ENCODE measurements at places on chromosomes 1 and 21.

DNA sequence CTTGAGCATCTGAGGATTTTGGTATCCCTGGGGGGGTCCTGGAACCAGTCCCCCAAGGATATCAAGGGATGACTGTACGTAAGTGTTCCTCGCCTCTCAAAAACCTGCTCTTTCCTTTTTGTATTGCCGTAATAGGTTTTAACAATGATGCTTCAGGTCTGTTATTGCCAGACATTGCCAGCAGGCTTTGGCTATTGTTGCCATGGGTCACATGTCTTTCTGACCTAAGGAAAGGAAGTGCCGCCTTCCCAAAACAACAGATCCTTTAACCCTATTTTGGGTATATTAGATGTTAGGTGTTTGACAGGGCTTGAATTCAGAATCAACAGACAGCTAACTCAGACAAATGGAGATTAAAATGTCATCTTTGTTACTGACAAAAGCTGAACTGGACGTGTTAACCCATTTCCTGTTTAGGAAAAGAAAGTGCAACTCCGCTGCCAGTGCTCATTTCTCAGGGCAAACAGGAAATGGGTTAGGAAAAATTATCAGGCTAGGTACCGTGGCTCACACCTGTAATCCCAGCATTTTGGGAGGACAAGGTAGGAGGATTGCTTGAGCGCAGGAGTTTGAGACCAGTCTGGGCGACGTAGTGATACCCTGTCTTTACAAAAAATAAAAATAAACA, 12.4 kb upstream of the PRPF38B start:
- no peak for DNase-seq

DNA sequence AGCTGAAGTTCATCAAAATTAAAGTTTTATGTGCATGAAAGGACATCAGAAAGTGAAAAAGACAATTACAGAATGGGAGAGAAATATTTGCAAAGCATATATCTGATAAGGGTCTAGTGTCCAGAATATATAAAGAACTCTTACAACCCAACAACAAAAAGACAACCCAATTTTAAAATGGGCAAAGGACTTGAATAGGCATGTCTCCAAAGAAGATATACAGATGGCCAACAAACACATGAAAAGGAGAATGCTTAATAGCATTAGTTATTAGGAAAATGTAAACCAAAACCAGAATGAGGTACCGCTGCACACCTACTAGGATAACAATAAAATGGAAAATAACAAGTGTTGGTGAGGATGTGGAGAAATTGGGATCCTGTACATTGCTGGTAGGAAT, 1.7 kb upstream of the PSEN2 start:
- no peak for DNase-seq

GRCh38 chr1:50827546-50827945, 132.5 kb downstream of the FAF1 start:
- no peak for DNase-seq

- DNase-seq = no peak
Measured at GRCh38 chr21:44626673-44627143, at the start of gene KRTAP10-9. TSS of gene KRTAP10-9 (plus strand) at chr21:44627093. CDS start at chr21:44627172, 79 bp downstream.

DNA sequence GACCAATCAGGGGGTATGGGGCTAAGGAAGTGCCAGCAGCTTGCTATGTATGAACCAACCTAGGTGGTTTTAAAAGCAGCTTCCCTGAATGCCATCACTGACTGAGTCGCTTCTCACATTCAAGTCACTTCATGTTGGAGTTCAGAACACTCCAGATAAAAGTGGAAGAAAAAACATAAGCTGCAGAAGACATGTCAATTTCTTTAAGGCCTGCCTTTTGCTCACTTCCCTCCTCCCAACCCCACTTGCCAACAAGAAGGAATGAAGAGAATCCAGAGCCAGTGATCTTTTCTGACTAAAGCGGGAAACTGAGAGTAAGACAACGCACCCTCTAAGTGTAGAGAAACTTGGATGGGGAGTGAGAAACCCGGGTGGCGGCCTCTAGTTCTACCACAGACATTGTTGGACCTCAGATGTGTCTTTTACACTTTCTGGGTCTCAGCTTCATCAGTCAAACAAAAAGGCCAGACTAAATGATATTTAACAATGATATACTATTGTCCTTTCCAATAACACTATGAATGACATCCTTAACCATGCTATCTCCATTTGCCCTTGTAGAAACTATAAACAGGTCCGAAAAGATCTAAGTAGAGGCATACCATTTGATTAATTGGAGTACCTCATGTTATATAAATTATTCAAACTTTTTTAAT, 54.1 kb downstream of the LUZP1 start:
- no peak for DNase-seq

GRCh38 chr1:204266504-204267034, 52.8 kb upstream of the GOLT1A start:
- no peak for DNase-seq

DNA sequence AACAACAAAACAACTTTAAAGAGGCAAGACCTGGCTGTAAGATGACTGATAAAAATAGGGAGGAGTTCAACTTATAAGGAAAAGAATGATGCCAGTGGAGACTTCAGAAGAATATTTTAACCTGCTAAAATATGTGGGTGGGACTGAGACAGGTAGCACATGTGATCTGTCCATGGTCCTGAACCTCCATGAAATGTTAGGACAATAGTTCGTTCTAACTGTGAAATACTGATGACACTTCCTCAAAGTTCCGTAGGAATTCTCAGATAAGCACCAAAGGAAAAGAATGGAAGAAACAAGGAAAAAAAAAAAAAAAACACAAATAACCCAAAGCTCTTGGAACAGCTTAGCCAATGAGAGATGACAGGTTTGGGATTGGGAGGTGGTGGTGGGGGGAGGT, 44.7 kb downstream of the CDC42BPA start:
- no peak for DNase-seq

- no peak for DNase-seq
Measured at GRCh38 chr1:53766831-53767405, 28.0 kb upstream of the GLIS1 start.

GRCh38 chr1:189627427-189627826, 850.2 kb downstream of the BRINP3 start:
- no peak for DNase-seq

DNA sequence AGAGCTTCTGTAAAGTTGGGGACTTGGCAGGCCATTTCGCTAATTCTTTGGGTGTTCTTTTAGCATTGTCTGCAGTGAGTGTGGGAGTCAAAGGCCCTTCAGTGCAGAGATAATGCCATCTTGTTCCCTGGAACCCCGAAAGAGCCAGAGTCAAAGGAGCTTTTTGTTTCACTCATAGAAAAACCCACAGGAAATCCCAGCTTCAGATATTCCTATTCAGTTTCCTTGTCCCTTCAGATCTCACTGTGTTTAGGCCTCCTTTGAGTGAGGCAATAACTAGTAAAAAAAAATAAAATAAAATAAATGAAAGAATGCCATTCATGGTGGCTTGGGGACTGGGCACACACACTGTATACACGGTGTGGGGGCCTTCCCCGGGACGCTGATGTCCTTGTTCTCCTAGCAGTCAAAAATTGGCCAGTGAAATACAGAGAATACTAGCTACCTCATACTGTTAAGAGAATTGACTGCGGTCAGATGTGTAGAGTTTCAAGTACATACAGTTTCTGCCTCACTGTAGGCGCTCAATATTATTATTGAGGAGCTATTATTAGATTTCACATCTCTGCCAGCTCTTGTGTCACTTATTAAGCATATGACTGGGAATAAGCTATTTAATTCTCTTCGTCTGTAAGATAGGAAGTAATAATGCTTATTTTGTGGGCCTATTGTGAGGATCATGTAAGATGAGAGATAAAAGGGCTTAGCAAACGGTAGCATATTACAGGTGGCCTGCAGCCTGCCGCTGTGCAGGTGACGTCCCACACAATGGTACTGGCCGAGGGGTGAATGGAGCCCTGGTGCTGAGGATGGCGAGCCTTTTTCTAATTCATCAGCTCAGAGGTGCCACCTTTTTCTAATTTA, 16.7 kb downstream of the DISC1 start:
- no peak for DNase-seq

GRCh38 chr1:201904579-201904978, 15.9 kb downstream of the SHISA4 start:
- DNase-seq = no peak

DNA sequence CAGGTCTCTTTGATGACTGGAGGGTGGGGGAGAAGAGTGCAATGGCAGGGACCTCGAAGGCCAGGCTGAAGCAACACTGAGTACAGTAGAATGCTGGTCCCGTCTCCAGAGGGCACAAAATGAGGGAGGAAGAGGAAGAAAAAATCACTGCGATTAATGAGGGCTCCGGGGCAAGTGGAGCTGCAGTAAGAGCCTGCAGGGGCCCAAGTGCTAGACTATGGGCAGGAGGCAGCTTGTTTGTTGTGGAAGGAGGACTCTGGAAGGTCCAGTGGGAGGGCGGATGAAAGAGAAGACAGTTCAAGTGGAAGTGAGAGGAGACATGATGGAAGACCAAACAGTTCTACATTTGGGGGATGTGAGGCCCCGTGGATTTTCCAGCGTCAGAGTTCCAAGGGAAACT, 17.4 kb downstream of the TMCC2 start:
- DNase-seq = no peak

- DNase-seq = no peak
Measured at GRCh38 chr1:119333163-119333896, 35.3 kb upstream of the HAO2 start.

GRCh38 chr1:116125758-116126157, 14.6 kb downstream of the MAB21L3 start:
- no peak for DNase-seq

GRCh38 chr21:26118938-26119540, 51.5 kb downstream of the APP start:
- DNase-seq = no peak

DNA sequence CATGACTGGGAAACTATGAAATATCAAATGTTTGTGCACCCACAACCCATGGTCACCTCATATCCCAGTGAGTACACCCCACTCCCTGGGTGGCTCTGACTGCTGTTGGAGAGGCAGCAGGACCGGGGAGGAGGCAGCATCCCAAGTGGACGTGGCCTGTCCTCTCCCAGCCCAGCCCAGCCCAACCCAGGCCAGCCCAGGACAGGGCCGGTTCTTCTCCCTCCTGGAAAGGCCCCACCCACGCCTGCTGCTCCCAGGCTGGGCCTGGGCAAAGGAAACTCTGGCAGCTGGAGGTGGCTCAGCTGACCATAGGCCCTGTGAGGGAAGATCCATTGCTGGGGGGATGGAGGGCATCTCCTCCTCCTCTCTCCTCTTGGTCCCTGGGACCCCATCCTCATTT, 19.1 kb downstream of the MATN1 start:
- DNase-seq = no peak

DNA sequence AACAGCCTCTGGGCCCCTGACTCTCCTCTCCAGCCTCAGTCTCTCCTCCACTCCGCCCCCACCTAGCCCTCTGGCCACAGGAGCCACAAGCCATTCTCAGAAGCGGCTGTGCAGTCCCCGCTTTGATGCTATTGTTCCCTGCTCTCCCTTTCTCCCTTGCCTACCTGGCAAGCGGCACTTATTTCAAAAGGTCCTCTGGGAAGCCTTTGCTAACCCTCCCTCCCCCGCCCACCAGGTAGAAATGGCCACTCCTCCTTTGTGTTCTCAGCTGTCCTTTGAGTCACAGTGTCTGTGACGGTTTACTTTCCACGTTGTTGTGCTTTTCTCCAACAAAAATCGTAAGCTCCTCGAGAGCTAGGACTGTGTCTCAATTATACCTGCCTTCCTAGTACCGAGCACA, 338.4 kb upstream of the PROX1 start:
- DNase-seq = no peak

DNA sequence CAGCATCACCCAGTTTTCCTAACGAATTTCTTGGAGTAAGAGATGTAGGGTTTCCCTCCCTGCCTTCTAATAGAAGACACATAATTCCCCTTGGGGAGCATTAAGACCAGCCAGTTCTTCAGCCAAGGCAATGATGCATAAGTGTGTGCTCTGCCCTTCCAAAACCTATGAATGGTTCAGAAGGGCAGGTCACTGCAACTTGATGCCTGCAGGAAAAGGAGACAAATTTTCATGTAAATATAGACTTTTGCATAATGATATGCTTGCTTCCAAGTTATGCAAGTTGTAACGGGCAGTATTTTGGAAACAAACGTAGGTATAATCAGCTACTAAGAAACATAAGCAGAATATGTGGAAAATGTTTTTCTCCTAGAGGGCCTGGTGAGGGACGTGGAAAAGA, 31.6 kb downstream of the PTGS2 start:
- no peak for DNase-seq

DNA sequence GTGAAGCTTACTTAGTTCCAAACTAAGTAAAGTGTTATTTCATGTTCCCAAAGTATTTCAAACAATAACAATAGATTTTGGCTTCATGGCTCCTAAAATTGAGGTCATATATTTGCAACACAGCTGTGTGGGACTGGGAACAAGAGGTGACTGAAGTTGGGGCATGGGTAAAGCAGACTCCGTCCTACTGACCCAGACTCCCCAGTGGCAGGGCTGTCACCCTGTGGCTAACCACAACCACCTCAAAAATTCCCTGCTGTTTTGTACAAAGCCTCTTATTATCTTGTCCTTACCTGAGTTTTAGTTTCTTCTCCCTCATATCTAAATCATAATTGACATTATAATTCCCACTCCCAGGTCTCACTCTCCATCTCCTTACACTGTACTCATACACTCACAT, 117.6 kb downstream of the PTGER3 start:
- no peak for DNase-seq

GRCh38 chr1:67213948-67214347, 47.7 kb downstream of the IL23R start:
- no peak for DNase-seq

GRCh38 chr1:31299365-31299764, 2.5 kb downstream of the ZCCHC17 start:
- no peak for DNase-seq

GRCh38 chr1:196910215-196910614, 22.4 kb downstream of the CFHR4 start:
- DNase-seq = no peak

- DNase-seq = no peak
Measured at GRCh38 chr21:32977216-32977615, 48.5 kb upstream of the OLIG2 start.

DNA sequence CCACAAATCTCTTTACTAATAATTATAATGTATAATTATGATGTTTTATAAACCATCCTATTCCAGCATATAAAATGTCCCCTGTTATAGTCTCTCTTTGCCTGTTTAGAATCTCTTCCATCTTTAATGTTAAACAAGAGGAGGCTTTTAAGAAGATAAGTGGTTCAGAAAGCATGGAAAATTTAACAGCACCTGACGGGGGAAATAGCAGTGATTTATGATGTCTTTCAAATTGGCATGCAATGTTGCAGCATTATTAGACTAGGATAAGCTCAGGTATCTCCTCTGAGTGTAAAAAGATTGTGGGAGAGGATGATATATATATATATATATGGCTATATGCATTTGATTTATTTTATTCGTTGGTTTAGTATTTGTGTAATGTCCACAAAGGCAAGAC, 24.4 kb downstream of the GIPC2 start:
- no peak for DNase-seq

DNA sequence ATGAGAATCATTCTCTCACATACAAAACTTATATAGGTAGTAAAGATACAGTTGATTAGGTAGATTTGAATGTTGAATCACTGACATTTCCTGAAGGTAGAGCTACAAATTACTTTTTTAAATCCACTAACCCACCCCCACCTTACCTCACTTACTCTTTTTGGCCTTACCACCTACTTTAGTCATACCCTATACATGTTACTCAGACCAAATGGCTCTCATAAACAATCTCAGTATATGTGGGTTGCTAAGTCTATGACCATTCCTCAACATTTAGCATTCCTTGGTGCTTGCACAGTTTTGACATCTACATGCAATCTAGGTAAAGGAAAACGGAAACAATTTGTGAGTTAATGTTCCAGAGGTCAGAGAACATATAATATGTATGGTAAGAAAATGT, 26.3 kb downstream of the SYDE2 start:
- no peak for DNase-seq

- DNase-seq = no peak
Measured at GRCh38 chr1:211705467-211706091, 30.2 kb upstream of the NEK2 start.

Data from T-helper 9 cell (primary cell).